ENCODE measurements at places on chromosomes 7 and 10.

DNA sequence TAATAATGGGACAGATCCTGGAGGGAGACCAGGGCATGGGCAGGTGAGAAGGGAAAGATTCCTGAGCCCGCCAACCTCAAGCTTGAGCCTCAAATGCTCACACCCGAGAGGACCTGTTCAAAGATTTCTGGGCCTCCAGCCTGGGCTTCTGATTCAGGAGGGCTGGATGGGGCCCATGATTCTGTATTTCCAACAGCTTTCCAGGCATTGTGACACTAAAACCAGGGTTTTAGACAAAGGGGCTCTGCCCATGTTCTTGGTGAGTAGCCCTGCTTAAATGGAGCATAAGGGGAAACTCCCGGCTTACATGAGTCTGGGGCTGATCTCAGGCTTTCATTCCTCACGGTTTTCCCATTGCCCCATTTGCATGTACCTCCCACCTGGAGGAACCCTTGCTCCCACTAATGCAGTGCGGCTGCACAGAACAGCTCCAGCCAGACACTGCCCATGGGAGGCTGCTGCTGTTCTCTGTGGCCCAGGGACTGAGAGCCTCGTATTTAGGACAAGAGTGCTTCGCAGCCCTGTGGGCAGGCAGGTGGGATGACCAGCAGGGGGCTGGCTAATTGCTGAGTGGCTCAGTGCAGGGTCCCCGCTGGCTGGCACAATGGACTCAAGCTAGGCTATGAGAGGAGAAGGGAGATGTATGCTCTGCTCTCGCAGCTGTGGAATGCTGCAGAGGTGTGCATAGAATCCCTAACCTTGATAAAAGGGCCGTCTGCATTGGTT lies 135.3 kb upstream of the COBL start:
- no peak for DNase-seq

- no peak for DNase-seq
Measured at GRCh38 chr10:125840955-125841354, 17.6 kb downstream of the BCCIP start.

DNA sequence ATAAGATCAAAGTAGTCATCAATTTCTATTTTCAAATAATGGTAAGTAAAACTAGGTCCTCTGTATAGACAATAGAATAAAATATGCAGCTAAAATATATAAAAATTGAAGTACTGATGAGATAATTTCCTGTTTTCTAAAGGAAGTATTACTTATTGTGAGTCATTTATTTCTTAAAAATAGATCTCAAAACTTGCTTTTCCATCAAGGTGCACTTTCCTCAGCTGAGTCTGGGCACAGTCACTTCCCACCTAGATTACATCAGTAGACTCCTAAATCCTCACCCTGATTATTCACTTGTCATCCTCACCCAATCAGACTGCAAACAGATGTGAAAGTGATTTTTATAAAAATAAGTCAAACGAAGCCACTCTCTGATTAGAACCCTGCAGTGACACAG lies 211.5 kb downstream of the POM121L12 start:
- DNase-seq, result no peak

DNA sequence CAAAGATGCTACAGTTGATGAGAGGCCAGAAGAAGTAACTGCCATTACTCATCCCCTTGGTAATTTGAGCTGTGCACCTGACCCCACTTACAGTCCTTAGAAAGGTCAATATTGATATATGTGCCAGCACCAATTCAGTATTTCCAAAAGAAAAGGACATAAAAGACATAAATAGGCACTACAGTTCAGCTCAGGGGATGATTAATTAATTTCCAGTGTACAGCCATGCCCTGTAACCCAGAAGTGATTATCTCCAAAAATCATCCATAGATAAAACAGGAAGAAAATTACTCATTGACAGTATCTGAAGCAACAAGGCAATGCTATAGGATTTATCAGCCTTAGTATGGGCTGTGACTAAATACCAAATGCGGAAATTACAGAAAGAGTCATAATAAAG lies 82.4 kb downstream of the PHYHIPL start:
- no peak for DNase-seq

DNA sequence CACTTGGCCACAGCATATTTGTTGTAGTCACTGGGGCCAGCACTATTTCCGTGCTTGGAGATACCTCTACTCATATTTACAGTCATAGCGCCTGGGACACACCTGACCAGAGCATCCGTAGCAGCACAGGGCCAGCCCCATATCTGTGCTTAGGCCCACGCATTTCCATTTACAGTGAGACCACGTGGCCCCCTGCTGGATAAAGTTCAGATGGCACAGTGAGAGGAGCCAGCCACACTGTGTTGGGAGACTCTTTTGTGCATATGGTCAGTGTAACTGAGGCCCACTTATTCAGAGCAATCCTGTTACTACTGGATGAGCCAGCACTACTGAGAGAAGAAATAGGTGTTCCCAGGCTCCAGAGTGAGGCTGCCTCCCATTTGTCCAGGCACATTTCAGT lies 455.3 kb downstream of the REEP3 start:
- DNase-seq, result peak; percentile 11

DNA sequence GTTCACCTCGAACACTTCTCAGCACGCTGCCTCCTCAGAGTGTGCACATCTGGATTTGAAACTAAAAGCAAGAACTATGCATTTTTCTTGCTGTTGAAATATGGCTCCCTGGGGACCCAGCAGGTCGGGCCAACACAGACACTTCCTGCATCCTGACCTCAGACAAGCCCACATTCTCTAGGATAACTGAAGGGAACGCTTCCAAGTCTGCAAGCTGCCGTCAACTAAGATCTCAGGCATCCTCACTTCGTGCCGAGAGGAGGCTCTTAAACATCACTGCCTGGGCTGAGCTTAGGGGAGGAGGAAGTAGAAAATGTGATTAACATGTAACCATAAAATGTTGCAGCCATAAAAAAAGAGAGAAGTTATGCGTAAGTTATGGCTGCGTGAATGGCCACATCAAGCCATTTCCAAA lies 65.5 kb downstream of the PYROXD2 start:
- no peak for DNase-seq

GRCh38 chr7:49635800-49636199 lies 137.6 kb upstream of the VWC2 start:
- no peak for DNase-seq

DNA sequence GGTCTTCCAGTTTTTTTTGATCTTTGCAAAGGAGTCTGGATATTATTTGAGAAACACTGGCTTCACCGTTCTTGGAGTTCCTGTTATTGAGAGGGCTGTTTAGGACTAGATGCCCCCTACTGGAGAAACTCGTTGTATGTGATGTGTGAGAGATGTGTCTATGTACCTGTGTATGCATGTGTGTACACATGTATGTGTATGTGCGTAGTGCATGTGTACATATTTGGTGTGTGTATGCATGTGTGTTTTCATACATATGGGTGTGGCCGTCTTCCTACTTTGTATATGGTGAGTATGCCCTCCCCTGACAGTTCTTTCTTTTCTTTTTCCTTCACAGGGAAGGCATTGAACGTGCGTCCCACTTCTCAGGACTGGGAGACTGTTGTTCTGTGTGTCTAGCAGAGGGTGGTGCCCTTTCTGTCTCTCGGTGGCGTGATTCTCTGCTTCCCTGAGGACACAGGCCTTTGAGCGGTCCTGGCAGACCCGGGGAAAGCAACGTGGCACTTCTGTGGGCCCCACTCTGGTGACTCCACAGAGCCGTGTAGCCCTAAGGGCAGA lies 3.0 kb upstream of the CALHM3 start:
- DNase-seq, result peak; percentile 62

GRCh38 chr7:87627634-87627994 lies 584 bp upstream of the RUNDC3B start:
- DNase-seq, result no peak

DNA sequence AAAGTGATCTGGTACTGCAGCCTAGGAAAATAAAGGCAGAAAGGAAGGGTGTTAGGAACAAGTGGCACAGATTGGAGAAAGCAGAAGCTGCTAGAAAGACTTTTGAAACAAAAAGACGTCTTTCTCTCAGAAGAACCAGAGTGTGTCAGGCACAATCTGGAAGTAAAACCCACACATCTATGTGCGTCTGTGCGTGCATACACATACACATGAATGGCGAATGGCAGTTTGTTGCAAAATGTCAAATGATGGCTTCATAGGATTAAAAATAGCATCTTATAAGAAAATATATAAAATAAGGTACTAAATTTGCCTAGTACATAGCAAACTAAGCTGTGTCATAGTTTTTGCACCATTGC lies 246.3 kb downstream of the CDK14 start:
- no peak for DNase-seq

DNA sequence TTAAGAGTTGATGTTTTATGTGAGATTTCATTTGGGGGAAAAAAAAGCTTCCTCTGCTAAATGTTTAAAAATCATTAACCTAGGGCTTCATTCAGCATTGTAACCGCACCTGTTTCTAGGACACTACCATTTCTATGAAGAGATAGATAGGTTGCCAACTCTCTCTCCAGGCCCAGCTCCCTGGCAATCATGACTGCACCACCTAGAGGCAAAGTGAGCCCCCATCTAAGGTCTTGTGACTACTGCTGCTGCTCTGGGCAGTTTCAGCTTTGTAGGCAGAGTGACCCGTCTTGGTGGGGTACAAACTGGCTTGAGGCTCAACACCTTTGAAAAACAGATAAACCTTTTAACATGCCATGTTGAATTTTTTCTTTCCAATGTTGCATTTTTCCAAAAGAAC lies 27.3 kb upstream of the MRC1 start:
- no peak for DNase-seq

- no peak for DNase-seq
Measured at GRCh38 chr7:98362517-98362916, 38.4 kb downstream of the BAIAP2L1 start.

DNA sequence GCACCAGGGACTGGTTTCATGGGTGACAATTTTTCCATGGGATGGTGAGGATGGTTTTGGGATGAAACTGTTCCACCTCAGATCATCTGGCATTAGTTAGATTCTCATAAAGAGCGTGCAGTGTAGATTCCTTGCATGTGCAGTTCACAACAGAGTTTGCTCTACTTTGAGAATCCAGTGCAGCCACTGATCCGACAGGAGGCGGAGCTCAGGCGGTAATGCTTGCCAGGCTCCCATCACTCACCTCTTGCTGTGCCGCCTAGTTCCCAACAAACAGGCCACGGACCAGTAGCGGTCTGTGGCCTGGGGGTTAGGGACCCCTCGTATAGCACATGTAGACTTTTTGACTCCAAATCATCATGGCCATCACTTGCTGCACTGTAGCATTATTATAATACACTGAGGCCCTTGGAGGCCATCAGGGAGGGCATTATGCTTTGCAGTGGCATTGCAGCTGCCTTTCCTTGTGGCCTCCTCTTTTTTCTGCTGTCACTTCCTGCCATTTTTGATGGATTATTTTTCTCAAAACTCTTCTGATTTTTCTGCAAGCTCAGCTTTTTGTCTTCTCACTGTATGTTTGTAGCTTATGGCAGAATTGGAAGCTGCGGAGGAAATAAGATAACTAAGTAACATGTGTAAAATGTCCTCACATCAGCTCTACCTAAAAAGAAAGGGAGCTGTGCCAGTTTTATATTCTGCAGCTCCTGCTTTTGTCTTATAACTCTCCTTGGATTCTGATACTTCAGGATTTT lies 18.5 kb downstream of the CSGALNACT2 start:
- DNase-seq, result no peak

- no peak for DNase-seq
Measured at GRCh38 chr10:86067436-86068050, 299.1 kb downstream of the GRID1 start.

GRCh38 chr7:15334536-15335263 lies 227.1 kb downstream of the AGMO start:
- no peak for DNase-seq

GRCh38 chr10:10462151-10462941 lies 555.3 kb upstream of the CELF2 start:
- no peak for DNase-seq

GRCh38 chr7:141541375-141541774 lies 9.8 kb upstream of the AGK start:
- DNase-seq, result no peak

DNA sequence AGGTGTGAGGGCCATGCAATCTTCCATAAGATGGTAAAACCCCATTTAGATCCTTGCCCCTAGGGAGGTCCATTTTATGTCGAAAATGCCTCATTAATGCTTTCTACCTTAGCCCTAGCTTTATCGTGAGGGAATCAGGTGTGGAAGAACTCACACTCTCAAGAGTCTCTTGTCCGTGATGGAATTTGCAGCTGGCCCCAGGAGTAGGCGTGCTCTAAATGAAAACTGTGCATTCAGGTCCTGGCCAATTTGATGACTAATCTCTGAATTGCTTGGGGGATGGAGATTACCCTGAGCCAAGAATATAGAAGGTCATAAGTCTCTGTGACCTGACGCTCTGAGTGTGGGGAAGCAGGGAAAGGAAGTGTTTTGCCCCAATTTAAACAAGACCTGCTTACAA lies 6.6 kb downstream of the C10orf90 start:
- no peak for DNase-seq

DNA sequence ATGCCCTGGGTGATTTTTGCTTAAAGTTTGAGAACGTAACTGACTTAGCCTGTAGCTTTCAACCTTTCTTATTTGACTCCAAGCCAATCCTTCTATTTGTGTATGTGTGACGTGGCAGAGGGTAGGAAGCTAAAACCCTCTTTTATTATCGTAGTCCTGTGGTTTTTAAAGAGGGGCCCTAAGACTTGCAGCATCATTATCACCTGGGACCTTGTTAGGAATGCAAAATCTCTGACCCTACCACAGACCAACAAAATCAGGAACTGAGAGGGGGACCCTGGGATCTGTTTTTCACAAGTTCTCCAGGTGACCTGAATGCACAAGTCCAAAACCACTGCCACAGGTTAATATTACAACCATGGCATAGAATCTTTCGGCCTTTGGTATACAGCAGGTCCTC lies 80.1 kb downstream of the OSBPL3 start:
- DNase-seq, result no peak

DNA sequence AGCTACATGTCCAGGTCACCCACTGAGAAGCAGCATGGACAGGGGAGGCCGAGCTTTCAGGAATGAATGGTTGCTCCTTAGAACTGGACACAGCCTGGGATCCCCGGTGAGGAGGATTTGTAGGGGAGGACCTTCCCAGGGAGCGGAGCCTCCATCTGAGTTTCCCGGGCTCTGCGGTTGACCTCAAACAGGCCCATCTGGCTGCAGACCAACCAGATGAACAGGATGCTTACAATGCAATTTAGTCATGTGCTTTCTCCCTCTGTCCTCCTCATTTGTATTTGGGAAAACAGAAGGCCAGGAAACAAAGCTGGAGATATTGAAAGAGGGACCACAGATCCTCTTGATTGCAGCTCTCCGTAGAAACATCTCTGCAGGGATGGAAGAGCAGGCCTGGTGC lies 104.8 kb downstream of the EMX2 start:
- DNase-seq, result no peak

GRCh38 chr7:68629-69028 lies 123.7 kb upstream of the FAM20C start:
- DNase-seq, result no peak

DNA sequence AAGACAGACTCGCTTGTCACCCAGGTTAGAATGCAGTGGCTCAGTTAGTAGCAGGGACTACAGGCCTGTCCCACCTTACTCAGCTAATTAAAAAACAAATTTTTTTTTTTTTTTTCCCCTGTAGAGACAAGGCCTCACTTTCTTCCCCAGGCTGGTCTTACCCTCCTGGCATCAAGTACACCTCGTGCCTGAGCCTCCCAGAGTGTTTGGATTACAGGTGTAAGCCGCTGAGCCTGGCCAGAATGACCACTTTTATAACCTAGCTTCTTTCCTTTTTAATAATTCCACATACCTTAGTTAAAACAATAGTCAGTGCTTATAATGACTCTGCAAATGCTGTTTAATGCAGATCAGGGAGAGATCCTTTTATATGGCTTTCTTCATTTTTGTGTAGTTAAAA lies 31.3 kb downstream of the RSBN1L start:
- DNase-seq, result no peak
